SIG-M5 (cell line): ENCODE measurements at places on chromosomes 1 and 21.

DNA sequence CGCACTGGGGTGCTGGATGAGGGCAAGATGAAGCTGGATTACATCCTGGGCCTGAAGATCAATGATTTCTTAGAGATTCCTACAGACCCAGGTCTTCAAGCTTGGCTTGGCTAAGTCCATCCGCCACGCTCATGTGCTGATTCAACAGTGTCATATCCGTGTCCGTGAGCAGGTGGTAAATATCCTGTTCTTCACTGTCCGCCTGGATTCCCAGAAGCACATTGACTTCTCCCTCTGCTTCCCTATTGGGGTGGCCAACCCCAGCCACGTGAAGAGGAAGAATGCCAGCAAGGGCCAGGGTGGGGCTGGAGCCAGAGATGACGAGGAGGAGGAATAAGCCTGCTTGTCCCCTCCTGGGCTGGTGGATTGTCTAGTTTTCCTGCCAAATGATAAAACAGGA, 2.2 kb upstream of the CBR3 start:
- DNase-seq: no peak

DNA sequence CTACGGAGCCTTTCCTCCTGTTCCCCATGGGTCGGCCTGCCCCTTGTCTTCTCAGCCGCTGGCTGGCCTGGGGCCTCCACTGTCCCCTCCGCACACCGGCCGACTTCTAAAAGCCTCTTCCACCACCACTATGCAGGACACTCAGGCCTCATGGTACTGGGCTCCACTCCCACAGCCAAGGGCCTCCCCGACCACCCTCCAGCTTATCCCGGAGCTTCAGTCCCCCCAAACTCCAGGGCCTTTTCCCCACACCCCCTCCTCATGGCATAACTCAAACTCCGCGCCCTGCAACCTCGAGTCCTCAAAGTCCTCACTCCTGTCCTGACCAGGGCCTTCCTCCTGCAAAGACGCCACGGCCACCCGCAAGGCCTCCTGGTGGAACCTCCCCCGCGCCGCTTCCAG, 2.0 kb downstream of the LRRC41 start:
- no peak for DNase-seq

DNA sequence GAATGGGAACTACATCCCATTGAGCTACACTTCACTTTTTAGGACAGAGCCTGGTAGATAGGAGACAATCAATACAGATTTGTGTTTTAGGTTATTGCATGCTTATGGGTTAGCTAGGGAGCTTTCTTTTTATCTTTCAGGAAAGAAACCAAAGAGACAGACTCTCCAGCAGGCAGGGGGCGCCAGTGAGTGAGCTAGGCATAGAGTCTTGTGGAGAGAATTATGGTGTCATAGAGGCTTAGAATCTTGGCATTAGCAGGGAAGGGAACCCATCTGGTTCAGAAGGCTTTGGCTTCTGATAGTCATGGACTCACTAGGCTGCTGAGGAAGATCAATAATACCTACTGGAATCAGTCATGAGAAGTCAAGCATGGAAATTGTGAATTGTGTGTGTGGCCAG, at the start of gene SMCP:
Gene SMCP (plus strand): TSS at position 281 of the 400 bp plus-strand sequence. CDS start 6,101 bp downstream, outside the sequence.
- DNase-seq: no peak

- DNase-seq: no peak
Measured at GRCh38 chr1:25683731-25684130, 67.1 kb downstream of the MAN1C1 start.

DNA sequence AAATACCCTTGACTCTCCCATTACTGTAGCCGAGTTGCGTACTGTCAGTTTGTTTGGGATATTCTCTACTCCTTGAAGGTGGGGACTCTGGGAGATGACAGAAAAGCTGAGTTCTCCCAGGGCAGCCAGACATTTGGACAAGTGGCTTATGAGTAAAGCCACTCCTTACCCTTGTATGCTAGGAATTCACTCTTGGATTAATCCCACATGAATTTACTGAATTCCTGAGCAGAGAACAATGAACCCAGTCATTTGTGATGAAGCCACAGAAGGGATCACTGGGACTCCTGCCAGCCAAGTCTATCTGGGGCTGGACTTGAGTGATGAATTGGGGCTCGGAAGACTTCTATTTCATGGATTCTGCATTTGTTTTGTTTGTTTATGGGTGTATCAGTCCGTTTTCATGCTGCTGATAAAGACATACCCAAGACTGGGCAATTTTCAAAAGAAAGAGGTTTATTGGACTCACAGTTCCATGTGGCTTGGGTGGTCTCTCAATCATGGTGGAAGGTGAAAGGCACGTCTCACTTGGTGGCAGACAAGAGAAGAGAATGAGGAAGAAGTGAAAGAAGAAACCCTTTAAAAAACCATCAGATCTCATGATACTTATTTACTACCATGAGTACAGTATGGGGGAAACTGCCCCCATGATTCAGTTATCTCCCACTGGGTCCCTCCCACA, 25.1 kb downstream of the C1orf116 start:
- no peak for DNase-seq

- DNase-seq: no peak
Measured at GRCh38 chr1:160623227-160623633, 23.6 kb downstream of the SLAMF1 start.

- DNase-seq: no peak
Measured at GRCh38 chr1:114688526-114688925, 6.8 kb downstream of the AMPD1 start.

DNA sequence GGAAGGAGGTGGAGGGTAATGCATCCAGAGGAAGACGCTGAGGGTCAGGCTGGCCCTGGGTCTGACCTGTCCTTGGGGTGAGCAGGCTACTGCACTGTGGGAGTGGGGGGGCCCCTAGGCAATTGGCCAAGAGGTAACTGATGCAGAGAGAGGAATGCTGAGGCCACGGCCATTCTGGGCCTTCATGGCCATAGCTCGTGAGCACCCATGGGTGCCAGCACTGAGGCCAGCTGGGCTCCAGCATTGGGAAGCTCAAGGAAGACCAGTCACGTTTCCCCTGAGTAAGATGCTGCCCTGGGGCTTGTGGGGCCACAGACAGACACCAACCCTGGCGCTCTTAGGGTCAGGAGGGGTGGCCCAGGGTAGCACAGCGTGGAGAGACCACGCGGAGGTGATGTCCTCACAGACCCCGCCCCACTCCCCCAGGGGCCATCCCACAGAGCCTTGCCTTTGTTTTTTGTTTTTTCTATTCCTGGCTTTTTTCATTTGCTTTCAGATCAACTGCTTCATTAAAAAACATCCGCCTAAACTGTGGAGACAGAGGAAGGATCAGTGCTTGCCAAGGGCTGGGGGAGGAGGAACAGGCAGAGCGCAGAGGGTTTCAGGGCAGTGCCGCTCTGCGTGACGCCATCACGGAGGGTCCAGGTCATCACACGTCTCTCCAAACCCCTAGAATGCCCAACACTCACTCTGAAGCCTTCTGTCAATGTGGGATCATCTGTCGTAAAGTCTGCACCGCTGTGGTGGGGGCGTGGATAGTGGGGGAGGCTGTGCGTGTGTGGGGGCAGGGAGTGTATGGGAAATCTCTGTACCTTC, 61.1 kb downstream of the SIK1 start:
- DNase-seq: no peak

DNA sequence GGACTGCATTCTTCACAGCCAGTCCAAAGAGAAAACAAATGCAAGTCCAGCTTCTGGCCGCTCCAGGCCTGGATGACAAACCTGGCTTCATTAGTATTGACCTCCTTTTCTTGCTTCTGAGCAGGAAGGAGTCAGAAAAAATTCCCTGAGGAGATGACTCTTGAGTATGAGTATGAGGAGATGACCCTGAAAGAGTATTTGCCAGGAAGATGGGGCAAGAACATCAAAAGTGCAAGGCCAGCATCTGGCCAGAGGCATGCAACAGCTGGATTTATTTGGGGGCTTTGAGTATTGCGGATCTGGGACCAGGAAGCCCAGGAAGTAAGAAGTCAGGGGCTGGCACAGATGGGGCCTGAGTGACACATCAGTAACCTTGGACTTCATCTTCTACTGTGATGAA, 113.9 kb downstream of the GLIS1 start:
- DNase-seq: no peak

GRCh38 chr1:174960362-174960761, 39.4 kb upstream of the CACYBP start:
- DNase-seq: no peak

DNA sequence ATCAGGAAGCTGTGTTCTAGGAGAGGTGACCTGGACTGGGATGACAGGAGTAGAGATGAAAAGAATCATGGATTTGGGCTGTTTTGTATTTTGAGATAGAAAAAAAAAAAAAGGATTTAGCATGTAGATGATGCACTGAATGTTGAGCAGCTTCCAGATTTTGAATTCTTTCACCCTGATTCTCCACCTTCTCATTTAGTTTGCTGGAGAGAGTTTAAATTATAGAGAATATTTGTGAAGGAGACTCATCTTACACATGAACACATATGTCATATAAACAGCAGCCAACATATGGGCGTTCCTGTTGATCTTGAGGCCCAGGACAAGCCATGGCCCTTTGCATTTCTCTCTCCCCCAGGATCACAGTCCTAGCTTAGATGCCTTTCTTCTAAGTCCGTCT, 7.4 kb downstream of the RPTN start:
- DNase-seq: no peak

GRCh38 chr1:17209430-17209829, 4.5 kb downstream of the PADI1 start:
- no peak for DNase-seq

DNA sequence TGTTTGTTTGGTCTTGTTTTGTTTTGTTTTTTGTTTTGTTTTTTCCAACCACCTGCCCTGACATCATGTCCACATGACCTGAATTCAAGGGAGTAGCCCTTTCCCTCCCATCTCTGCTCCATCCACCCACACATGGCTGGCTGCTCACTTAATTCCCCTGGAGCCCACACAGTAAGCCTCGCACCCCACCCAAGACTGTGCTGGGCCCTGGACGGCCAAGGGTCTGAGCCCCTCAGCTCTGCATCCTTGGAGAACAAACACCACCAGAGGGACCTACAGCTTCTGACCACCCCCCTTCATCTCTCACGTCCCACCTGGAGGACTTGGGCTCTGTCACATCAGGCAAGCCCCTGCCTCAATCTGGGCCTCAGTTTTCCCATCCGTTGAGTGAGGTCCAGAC, 39.1 kb downstream of the MATN1 start:
- DNase-seq: no peak

DNA sequence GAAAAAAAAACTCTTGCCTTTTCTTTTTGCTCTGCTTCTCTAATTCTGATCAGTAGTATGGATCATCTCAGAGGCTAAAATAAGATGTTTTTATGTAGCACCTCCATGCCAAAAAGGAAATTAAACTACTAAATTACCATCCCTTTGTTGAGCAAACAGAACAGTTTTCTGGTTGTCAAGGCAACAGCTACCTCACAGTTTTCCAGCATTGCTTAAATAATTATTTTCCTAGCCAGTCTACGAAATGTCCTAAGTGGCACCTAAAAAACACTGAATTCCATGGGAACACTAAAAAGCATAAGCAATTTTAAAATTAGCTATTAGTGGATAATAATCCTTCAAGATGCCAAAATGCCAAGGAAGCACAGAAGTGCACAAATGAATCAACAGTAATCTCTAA, 61.7 kb downstream of the ARID4B start:
- DNase-seq: no peak

GRCh38 chr1:246794828-246795671, 70.8 kb downstream of the SCCPDH start:
- DNase-seq: no peak

GRCh38 chr21:25722631-25723030, 12.1 kb downstream of the ATP5PF start:
- no peak for DNase-seq

DNA sequence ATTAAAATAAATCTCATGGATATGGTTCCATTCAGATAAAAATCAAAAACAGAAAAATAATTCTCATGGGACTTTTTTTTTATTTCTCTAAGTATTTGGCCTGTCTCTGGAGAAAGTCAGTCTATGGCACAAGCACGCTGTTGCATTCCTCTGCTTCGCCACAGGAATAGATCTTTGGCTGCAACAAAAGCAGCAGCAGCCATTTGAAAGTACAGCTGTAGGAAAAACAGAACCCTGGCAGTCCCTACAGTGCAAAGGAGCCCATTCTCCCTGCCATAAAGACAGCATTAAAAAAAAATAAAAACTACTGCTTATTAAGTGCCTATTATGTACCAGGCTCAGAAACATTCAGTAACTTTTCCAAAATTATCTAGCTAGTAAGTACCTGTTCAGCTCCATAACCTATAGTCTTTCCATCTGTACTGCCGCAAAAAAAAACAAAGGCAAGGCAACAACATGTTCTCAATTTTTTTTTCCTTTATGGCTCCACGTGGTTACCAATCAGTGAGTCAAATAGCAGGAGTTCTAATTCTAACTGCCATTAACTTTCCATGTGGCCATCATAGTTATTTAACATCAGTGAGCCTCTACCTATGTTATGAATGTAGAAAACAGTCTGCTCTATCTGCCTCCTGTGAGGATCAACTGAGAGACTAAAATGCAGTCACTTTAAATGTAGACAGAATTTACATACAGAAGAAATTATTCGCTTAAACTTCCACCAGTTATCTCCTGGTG, 22.7 kb downstream of the SLC35D1 start:
- DNase-seq: no peak

DNA sequence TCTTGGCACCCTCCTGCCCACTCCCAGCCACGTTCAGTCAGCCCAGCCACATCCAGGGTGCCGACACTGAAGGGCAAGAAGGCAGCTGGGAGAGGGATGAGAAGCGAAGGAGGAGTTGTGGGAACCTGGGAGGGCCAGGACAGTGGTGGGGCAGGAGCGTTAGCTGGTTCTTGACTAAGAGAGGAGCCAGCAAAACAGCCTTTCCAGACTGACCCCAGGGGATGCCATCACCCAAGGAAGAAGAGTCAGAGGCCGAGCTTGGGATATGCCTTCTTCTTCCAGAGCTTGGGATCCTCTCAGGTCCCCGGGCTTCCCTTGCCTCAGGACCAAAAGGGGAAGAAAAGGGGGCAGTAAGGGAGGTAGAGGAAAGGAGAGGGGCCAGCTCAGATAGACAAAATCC, 7.2 kb downstream of the INKA2 start:
- DNase-seq: no peak
